ENCODE measurements at places on chromosomes 7 and 10. TPM values are rescaled to one million over a fixed set of nuclear protein-coding genes. Genes with fewer than 3 reads are reported as not detected.

Gene SPACDR
- total RNA-seq: 0.33 TPM

GRCh38 chr10:91590142-91590903 is 42.5 kb downstream of the PPP1R3C start:
- DNase-seq: no peak
- H3K36me3 ChIP-seq: no peaks in the 10 kb centered on the region
- no peaks in the 10 kb centered on the region for H3K27me3 ChIP-seq
- peak overlapping the region; percentile 20 for H3K27ac ChIP-seq

DNA sequence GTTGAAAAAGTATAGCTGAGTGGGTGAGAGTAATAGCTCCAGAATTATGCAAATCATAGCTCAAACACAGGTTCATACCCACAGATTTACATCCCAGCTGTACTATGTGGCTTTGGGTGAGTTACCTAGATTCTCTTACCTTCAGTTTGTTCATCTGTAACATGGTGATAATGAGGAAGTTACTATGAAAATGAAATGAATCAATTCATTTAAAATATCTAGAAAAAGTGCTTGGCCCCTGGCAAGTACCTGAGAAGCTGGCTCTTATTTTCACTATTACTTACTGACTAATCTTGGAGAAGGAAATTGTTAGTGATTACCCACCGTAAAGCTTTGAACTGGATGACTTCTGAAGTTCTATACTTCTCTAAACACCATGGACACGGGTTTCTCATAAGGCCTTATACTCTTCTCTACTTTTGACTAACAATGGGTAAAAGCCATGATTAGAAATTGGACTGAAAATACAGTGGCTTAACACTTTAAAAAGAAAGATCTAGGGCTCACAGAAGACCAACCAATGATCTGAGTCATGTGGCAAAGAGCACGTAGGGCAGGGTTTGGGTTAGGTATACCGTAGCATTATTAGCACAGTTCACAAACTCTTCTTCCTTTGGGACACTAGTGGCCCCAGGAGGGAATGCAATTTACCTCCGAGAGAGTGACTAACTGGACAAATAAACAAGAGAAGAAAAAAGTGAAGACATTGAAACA is 149.2 kb downstream of the PLPP4 start:
- H3K4me3 ChIP-seq: no peak overlapping the region
- H3K27me3 ChIP-seq: peaks cover 4% of the 10 kb centered on the region
- H3K36me3 ChIP-seq: no peaks in the 10 kb centered on the region
- no peak for DNase-seq
- H3K27ac ChIP-seq: no peak overlapping the region

Gene SPDYE5
- not detected for total RNA-seq

- no peak overlapping the region for H3K27ac ChIP-seq
- no peaks in the 10 kb centered on the region for H3K4me1 ChIP-seq
- H3K4me3 ChIP-seq: no peak overlapping the region
- DNase-seq: peak; percentile 17
- H3K36me3 ChIP-seq: peaks cover 35% of the 10 kb centered on the region
Measured at GRCh38 chr7:47313564-47313963, 268.3 kb downstream of the TNS3 start.

Gene FAM24B
- 0.84 TPM for total RNA-seq

Gene TMEM139
- total RNA-seq: 3.9 TPM

Gene PNLIPRP2
- not detected for total RNA-seq

DNA sequence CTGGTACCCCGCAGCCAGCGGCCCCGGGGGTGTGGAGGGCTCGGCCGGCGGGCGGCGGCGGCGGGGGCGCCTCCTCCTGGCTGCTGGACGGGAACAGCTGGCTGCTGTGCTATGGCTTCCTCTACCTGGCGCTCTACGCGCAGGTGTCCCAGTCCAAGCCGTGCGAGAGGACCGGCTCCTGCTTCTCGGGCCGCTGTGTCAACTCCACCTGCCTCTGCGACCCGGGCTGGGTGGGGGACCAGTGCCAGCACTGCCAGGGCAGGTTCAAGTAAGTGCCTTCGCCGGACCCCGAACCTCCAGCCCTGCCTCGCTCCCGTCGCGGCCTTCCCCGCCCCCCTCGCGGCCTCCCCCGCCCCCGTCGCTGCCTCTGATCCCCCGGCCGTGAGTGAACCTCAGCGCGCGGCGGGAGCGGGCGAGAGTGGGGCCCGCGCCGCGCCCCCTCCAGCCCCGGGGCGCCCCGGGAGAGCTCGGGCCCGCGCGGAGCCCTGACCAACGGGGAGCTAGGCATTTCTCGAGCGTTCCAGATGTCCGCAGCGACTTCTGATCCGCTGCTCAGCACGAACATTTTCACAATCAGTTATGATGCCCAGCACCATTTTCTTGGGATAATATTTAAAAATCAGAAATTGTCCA is 727 bp downstream of the ATRNL1 start:
- H3K27ac ChIP-seq: peak overlapping the region; percentile 41
- no peaks in the 10 kb centered on the region for H3K36me3 ChIP-seq
- H3K27me3 ChIP-seq: no peaks in the 10 kb centered on the region
- peaks cover 11% of the 10 kb centered on the region for H3K4me1 ChIP-seq

Gene TAS2R5
- total RNA-seq: 0.51 TPM

- no peaks in the 10 kb centered on the region for H3K4me1 ChIP-seq
- H3K27ac ChIP-seq: no peak overlapping the region
- no peak overlapping the region for H3K4me3 ChIP-seq
Measured at GRCh38 chr7:90078921-90079320, 75.3 kb upstream of the STEAP1 start.

DNA sequence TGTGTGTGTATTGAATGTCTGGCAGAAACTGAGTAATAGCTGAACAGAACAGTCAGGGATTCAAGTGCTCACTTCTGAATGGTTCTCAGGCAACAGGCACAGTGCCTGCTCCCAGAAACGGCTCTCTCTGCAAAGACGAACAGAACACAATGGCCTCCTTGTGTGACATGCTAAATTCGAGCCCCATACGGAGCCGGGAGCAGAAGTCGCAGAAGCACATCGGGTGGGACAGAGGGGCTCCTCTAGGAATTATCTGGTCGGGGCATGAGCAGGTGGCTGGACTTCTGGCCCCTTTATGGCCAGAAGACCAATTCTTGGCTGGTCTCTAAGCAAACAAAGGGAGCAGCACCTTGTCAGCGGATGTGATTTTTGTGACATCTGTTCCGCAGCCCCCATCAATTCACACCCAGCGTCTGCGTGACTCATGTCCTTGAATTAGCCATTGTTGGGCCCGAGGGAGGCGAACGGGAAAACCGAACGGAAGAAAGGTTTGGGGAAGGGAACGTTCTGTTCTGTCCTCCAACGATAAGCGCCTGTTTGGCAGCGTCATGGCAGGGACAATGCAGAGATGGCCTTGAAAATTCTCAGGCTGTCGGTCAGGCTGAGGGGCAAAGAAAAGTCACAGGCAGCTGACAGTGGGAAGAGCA is 47.3 kb upstream of the NPTX2 start:
- no peak overlapping the region for H3K27ac ChIP-seq
- H3K27me3 ChIP-seq: peaks cover 3% of the 10 kb centered on the region
- no peaks in the 10 kb centered on the region for H3K4me1 ChIP-seq
- H3K4me3 ChIP-seq: no peak overlapping the region
- H3K36me3 ChIP-seq: no peaks in the 10 kb centered on the region
- DNase-seq: no peak

Gene KCNH2
- total RNA-seq: 74.6 TPM

DNA sequence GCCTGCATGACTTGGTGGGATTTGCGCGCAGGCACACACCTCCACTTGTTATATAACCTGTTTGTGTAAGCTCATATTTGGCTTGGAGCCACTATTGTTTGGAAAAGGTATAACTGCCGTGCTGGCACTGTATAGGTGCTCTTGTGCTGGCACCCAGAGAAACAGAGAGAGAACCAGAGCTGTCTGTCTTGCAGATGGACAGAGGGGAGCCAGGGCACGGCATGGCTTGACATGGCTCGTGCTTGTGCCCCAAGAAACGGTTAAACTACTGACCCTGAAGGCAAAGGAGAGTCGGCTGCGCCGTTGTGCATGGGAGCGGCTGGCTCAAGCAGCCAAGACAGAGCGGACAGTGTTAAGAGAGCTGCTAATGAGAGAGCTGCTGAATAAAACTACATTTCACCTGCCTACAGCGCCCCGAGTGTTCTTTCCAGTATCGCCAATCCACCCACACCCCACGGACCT is 23.2 kb downstream of the RAPGEF5 start:
- peaks cover 3% of the 10 kb centered on the region for H3K4me1 ChIP-seq
- H3K27me3 ChIP-seq: no peaks in the 10 kb centered on the region
- H3K27ac ChIP-seq: no peak overlapping the region

Measured in liver (tissue), 10 donors.